ENCODE measurements at places on chromosomes 3 and 15.
A peak's percentile ranks its signal among the peaks of the same experiment; 100 is the strongest.

DNA sequence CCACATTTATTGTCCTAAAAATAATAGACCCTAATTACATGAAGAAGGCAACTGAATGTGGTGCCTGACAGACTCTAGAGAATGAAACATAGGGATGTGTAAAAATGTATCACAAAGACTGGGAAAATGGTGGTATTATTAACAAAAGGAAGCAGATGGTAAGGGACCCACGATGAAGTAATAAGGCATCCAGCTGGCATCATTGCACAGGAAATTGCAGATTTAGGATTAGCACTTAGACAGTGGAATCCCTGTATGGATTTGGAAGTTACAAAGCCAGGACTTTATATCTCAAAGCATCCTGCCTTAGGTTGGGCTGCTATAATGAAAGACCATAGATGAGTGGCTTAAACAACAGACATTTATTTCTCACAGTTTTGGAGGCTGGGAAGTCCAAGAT is 104.3 kb downstream of the PPM1L start:
- DNase-seq, result no peak

DNA sequence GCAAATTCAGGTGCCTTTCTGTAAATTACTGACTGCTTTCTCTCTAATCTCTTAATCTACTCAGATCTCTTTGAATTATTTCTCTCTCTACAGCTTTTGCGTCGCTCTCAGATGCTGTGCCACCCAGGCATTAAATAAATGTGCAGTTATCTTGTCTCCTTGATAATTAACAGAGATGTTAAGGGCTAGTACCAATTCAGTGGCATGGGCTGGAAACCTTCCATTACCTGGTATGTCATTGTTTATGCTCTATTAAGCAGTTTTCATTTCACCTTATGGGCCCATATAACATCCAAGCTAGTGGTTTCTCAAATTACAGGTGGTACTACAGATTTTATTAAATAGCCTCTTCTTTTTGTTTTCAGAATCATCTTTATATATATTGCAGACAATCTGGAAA is 66.0 kb downstream of the PEX5L start:
- DNase-seq, result no peak

GRCh38 chr3:17141699-17142098 is 256.9 kb downstream of the PLCL2 start:
- DNase-seq, result no peak

DNA sequence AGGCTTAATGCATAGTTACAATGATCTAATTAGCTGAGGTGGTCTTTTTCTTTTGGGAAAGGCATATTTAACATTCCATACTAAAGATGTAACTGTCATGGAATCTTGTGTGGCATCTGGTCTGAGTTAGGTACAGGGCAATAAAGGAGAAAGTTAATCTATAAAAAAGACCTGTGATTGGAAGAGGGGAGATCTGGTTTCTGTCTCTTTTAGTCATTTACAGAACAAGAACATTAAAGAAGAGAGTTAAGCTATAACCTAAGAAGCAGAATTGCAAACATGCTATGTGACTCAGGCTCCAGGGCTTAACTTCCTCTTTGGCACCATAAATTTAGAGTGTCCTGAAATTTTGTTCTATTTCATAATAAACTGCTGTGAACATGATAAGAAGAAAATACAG is 47.2 kb upstream of the MME start:
- DNase-seq, result no peak

DNA sequence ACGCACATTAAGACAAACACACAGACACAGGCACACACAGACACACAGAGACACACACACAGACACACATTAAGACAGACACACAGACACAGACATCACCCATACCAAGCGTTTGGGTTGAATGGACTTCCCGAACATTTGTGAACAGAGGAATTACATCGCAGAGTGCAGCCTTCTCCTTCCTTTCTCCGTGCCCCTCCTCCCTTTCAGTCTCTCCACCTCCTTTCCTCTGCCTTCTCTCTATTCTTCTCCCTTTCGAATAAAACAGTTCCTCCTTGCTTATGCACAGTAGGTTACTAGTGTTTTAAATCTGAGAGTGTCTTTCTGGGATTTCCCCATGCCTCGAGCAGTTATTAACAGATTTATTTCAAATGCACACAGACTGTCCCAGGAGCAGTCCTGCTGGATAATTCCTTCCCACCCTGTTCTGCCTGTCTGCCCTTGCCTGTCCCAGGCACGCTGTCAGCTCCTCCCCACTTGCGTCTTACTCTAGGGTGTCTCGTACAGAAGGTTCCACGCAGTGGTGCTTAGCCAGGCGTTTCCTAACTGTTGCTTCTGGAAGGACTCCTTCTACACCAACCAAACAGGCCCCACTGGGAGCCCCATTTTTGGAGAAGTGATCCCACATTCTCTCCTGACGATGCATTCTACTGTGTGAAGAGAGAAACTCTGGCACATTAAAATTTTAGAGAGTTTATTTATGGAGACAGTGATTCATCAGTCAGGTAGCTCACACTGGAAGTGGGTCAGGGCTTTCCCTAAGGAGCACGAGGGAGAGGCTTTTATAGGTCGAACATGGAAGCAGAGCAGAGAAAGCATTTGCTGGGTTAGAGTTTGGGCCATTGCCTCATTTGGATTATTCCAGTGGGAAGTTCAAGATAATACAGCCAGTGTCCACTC is 163.8 kb downstream of the SV2B start:
- DNase-seq, result no peak

DNA sequence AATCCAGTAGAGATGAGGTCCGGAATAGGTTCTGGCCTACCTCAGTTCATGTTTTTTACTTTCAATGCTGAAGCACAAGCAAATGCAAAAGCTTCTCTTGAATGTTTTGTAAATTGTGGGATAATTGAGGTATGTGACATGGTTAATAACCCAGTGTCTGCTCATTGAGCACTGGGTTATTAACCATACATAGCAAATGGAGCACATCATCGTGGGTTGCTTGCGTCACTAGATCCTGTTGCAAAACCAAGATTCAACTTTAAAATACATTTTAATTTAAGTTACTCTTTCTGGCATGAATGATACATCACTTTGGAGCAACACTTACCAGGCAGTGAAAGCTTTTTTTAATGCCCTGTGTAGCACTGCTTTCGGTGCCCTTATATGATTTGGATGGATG is 165.6 kb downstream of the IGF1R start:
- no peak for DNase-seq

DNA sequence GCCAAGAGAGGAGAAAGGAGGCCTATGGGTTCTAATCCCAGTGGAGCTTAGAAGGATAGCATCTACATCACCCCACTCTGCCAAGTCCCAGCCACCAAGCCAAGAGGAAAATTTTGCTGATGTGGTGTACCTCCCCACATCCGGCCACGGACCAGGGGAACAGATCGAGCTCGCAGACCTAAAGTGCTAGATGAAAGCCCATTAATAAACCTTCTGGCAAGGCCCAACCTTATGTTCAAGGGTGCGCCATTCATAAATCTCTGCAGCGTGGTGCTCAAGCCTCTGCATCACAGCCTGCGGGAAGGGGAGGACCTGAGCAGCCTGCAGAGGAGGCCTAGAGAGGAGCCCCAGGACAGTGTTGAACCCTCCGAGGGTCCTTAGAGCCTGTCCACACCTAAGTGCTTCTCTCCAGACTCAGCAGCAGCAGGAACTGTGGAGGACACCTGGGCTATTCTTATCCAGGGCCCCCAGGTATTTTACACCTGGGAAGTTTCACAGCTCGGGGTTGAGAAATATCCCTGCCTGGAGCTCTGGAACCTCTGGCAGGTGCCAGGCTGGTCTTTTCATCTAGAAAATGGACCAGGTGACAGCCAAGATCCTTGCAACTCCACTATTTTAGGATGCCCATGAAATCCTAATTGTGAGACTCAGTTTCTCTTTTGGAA is 68.0 kb downstream of the MRPL46 start:
- no peak for DNase-seq

- no peak for DNase-seq
These were observed 463.5 kb downstream of the RAP2B start for GRCh38 chr3:153625506-153625905.

GRCh38 chr15:41169781-41170180 is 53.7 kb upstream of the INO80 start:
- peak; percentile 4 for DNase-seq

DNA sequence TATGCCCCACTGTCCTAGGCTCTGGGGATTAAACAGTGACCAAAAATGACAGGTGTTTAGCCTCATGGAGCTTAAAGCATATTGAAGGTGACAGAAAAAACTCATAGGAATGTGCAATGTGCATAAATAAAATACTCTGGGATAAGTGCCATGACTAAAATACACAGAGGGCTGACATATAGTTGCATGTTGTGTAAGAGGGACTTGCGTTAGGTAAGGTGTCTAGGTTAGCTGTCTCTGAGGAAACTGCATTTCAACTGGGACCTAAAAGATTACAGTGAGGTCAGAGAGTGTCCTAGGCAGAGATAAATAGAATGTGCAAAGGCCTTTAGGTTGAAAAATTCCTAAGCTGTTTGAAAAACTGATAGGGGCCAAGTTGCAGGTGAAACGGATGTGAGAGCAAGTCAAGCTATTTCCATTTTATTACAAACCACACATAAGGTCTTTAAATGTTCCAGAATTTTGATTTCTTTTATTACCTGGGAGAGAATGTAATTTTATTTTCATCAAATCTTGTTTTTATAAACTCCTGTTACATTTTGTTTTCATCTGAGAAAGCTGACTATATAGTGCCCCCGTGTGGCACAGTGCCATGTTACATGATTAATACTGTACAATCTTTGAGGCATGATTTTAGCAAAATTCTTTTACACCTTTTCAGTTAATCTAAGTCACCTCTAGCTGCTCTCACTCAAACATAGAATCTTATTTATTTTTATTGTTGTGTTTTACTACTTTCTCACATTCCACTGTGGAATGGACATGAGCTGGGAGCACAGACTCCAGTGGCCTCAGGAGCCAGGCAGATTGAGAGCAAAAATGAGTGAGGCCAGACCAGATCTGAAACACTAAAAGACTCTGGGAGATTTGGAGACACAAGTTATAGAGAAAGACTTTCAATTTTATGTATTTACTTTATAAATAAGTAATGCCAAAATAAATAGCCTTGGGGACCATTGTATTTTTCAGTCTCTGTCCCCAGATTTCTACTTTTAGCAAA is 259.6 kb upstream of the ZNF717 start:
- DNase-seq, result no peak

DNA sequence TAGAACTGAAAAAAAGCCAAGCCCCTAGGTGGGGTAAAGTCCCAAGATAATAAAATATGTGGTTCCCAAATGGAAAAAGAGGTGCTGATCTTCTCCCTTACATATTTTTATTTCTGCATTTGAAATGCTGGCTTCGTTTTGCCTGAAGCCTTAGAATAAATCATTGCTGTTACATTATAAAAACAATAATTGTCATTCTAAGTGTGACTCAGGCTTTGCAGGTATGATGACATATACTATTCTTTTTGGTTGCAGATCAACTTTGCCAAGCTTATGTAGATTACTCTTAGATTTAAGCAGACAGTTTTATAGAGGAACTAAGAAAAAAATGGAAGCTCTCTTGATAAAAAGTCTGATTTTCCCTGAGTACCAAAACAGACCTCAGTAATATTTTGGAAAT is 7.5 kb downstream of the IDH3A start:
- no peak for DNase-seq

DNA sequence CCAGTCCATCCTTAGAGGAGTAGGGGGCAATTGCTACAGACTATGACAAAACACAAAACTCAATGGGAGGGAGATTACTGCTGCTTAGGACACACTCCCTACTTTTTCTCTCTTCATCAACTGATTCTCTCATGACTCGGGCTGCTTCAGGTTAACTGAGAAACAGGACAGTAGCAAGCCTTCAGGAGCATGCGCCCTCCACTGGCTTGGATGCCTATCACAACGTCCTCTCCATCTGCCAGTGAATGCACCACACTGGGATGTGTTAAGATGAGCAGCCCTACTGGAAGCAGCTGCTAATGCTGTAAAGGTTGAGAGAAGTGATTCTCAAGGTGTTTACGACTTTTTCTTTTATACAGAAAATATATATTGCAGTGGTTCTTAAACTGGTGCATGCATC is 542.3 kb downstream of the EDEM1 start:
- DNase-seq, result no peak

- DNase-seq, result no peak
These were observed 22.6 kb upstream of the CACNA2D2 start for GRCh38 chr3:50525987-50526386.

GRCh38 chr15:76996526-76997401 is 1.8 kb downstream of the PSTPIP1 start:
- peak; percentile 48 for DNase-seq

DNA sequence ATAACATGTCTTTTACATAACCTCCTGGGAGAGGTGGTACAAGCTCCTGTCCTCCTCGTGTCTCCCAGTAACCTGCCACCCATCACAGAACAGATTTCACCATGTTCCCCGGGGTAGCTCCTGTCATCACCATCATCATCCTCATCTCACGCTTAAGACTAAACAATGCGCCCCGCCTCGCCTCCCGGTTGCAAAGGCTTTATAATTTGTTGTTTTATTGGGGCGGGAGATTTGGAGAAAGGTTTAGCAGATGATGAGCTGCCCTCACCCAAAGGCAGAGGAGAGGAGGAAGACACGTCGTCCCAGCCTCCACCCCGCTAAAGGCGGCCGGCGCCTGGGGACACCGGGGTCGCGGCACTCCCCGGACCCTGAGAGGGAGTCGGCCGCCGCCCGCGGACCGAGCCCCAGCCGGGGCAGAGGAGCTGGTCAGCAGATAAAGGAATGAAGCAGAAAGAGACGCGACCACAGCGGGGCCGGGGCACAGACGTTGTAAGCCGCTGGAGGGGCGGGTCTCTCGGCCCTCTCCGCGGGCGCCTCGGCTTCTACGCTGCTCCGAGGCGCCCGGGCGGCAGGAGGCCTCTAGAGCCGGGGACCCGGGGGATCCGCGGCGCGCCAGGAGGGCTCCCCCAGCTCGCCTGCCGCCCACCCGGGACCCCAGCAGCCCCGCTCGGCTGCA is 589 bp downstream of the HERC1 start:
- DNase-seq, result peak; percentile 61

- DNase-seq, result no peak
These were observed 61.2 kb downstream of the IQGAP1 start for GRCh38 chr15:90449206-90449735.

- DNase-seq, result no peak
These were observed 11.9 kb downstream of the MCM2 start for GRCh38 chr3:127610105-127610504.

DNA sequence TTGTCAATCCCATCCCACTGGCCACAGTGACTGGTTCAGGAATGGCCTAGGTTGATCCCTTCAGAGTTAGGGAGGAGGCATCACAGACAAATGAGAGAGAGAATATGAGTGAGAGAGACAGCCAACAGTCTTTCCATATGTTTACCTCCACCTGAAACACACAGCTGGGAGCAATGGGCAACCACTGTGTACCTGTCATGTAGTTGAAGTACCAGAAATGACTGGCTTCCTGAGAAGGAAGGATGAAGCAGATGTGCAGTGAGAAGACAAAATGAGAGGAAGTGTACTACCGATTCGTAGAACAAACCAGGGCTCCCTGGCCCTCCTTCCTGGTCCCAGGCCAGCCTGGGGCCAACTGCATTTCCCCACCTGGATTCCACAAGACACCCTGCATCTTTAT is 27.4 kb downstream of the SRGAP3 start:
- DNase-seq, result no peak

DNA sequence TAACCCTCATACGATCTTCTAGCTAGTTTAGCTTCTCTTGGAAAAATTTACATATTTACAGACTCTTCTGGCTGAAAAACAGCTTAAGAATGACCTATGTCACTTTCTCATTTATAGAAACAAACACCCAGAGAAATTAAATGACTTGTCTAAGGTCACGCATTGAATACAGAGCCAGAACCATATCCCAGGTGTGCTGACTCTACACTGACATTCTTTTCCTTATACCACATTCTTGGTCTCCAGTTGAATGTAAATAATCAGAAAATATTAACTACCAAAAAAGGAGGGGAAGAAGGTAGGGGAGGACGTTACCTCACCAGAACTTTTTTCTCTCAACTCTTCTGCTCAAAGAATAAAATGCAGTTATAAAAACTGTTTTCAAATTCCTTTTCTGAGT is 95.0 kb downstream of the THRB start:
- DNase-seq, result no peak
